Articular chondrocyte of knee joint (primary cell): ENCODE measurements at places on chromosomes 13 and 19. TPM values are rescaled to one million over a fixed set of nuclear protein-coding genes. Genes with fewer than 3 reads are reported as not detected.

The KIR2DL3 gene
- not detected in 2 replicates for total RNA-seq

The FUT2 gene
- total RNA-seq, result not detected in 2 replicates

The AXL gene
- total RNA-seq, result 351 and 401 TPM in 2 replicates

The LIM2 gene
- total RNA-seq, result not detected in 2 replicates

The RGS9BP gene
- 0.11 and 0.26 TPM in 2 replicates for total RNA-seq

The ONECUT3 gene
- not detected in 2 replicates for total RNA-seq

The BEST2 gene
- total RNA-seq, result not detected in 2 replicates

The CGB7 gene
- total RNA-seq, result 0.13 and 0.32 TPM in 2 replicates

The DMKN gene
- 12.1 and 21.0 TPM in 2 replicates for total RNA-seq

The WASF3 gene
- total RNA-seq, result 15.3 and 18.8 TPM in 2 replicates

The CLEC17A gene
- total RNA-seq, result under 0.01 TPM in 1 of 2 replicates, not detected in the other

The ZNF567 gene
- total RNA-seq, result 8.2 and 11.7 TPM in 2 replicates

The ZNF626 gene
- total RNA-seq, result 18.8 and 27.7 TPM in 2 replicates
